ENCODE measurements at places on chromosomes 5 and 9.

GRCh38 chr5:145283141-145283810 lies 551.9 kb downstream of the PRELID2 start:
- DNase-seq: no peak

DNA sequence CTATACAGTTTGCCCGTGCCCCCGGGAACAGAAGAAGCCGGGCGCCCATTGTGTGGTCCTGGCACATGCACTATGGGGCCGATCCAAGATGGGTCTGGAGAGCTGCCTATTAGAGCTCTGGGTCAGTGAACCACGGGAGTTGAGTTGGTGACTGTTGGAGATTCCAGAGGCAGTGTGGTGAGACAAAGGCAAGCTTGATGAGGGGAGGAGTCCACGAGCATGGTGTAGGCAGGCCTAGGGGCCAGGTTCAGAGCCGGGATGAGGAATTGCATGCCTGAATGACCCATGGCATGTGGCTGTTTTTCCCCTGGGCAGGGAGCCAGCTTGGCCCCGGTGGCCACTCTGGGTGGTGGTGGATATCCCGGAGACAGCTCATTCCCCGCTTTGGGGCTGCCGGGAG lies 84.4 kb upstream of the STC2 start:
- no peak for DNase-seq

- no peak for DNase-seq
Observed at GRCh38 chr5:87340716-87341115, 72.0 kb downstream of the CCNH start.

GRCh38 chr9:96619124-96619465 lies 548 bp downstream of the CDC14B start:
- no peak for DNase-seq

DNA sequence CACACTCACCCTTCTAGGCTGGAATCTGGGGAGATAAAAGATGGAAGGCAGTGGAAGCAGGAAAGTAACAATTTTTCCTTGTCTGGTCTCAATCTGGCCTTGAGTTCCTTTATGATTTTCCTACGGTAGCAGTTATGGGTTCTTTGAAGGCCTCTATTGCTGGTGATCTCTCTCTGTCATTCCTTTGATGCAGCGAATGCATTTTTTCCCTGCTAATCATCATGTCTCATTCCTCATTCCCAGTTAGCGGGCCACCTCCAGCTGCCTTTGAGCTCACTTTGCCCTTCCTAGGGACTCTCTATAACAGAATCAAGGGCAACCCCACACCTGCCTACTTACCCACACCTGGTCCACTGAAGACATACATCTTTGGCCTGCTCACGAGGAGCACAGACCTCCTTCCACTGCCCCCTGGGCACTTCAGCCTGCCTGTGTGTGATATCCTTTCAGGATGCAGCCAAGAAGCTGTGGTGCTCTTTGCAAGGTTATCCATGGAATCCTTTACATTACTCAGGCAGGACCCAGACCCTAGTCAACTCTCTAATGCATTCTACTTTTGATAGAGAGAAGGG lies 191.7 kb downstream of the DRD1 start:
- DNase-seq: no peak

GRCh38 chr5:140108093-140109017 lies 5.6 kb upstream of the PURA start:
- DNase-seq: no peak

- DNase-seq: no peak
Observed at GRCh38 chr9:93613791-93614190, 37.4 kb downstream of the PHF2 start.

Measured in GM12891 (cell line).